ENCODE measurements at places on chromosomes 5 and 9.

DNA sequence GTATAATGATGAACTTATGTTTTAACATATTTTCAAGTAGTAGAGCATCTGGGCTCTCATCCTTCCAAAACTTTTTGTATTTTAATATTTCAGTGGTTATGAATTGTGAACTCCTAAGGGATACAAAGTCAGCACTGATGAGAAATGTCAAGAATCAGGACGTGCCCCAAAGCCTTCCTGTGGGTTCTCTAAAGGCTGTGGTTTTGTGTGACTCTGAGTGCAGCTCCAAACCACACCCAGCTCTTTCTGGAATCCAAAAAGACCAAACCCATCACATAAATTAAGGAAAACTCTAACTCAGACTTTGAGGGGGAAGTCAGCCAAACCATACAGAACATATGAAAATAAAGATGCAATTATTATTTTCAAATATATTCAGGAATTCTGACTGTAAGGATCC, 40.8 kb upstream of the SMU1 start:
- DNase-seq, result no peak

- no peak for DNase-seq
Observed at GRCh38 chr9:126027566-126027965, 280.4 kb downstream of the PBX3 start.

DNA sequence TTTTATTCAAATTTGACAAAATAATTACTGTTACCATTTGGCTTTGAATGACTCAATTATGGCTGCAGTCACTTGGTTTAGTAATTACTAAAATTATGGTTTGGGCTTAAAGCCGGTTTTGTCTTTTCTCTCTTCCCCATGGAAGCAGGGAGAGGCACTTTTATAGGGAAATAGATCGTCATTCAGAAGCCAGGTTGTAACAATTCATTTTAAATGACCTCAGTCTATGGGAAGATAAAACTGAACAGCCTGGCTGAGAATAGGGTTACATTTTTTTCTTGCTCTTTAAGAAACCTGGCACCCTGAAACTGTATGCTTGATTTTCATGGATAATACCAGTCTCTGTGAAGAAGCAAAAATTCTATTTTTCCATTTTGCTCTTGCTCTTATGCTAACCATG, 169.8 kb downstream of the SMC2 start:
- DNase-seq, result no peak

DNA sequence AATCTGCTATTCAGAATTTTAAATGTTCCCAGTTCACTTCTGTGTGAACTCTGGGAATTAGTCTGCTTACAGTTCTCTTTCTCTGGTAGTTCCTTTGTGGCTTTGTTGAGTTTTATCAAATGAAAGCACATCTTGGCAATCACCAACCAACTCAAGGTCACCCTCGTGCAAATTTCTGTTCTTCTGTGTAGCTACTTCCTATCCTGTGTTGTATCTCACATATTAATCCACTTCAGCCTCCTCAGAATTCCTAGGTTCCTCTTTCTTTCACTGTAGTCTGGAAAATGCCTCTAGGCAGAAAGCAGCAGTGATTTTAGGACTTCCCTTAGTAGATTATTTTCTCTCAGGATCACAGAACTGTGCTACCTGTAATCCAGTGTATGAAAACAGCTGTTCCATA, 100.3 kb downstream of the AUH start:
- no peak for DNase-seq

DNA sequence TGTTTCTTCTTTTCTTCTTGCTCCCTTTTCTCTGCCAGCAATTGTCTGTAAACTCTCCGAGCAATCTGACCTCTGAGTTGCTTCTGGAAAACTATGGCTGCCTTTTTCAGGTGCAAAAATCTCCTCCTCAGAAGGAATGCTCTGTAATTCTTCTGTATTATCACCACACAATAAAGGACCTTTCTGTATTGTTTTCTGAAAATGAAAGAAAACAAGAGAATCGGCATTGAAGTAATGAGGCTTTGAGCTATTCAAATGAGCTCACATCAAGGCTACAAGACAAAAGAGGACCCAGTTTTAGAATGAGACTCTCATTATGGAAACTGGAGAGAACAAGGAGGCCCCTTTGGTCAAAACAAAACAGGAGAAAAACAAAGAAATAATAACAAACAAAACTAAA, 86.2 kb upstream of the RETREG1 start:
- DNase-seq, result no peak

DNA sequence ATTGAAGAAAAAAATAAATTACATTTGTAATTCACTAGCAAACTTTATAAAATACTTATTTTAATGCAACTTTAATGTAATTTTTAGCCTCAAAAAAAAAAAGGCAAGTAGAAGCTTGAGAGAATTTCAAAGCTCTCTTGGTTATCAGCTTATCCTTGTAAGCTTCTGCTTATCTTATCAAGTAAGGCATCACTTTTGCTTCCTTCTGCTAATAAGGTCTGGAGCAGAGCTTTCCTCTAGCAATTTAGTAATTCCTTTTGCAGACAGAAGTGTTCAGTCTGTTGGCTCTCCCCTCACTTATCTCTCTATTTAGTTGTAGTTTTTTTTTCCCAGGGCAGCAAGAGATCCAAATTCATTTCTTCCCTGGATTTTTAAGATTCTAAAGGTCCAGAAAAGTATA, 525.0 kb downstream of the ISL1 start:
- no peak for DNase-seq

DNA sequence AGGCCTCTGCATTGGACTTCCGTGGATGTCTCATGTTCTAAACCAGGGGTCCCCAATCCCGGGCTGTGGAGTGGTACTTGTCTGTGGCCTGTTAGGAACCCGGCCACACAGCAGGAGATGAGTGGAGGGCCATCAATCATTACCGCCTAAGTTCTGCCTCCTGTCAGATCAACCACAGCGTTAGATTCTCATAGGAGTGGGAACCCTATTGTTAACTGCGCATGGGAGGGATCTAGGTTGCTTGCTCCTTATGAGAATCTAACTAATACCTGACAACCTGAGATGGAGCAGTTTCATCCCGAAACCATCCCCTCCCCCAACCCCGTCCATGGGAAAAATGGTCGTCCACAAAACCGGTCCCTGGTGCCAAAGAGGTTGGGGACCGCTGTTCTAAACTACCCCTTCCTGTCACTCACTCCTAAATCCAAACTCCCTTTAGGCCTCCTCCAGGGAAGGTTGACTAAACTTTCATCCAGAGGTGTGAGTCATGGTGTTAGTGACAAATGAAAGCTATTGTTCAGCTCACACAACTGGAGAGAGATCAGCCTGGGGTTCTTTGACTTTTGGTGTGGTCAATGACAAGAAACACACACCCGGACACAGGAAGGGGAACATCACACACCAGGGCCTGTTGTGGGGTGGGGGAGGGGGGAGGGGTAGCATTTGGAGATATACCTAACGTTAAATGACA, 9.5 kb downstream of the KCNV2 start:
- no peak for DNase-seq

- no peak for DNase-seq
Observed at GRCh38 chr5:127306647-127307046, 16.1 kb downstream of the MEGF10 start.

DNA sequence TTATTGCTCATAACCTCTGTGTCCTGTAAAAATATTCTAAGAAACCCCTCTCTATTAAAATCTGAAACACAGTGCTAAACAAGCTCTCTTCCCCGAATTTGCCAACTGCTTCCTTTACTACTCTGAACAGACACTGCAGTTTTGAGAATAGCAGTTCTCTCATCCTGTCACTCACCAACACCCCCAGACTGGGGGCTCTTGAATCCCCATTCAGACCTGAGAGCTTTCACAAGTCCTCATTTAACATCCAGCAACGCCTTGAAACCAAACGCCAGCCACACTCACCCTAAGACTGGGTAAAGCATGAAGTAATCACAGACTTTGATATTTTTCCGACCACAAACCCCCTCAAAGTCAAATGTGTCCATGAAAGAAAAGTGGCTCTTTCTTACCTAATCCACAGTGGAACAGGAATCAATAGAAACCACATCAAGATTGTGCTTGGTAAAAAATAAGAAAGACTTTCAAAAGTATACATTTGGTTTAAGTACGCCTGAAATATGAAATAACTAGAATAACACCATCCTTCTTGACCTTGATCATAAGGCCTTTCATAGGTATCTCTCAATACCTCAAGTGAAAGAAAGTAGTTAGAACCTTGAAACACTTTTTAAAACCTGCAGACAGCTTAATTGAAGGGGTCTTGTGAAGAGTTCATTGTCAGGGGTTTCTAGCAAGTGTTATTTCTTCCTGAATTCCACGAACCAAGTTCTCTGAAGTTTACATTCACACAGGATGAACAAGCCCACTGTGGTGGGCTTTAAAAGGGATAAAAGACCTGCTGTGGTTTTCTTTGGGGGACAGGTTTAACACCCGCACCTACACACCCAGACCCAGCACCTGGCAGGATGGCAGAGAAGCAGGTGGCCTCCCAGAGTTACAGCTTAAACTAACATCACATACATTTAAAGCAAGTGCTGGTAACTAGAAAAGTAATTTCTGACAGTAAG, 412.6 kb downstream of the MLLT3 start:
- DNase-seq, result no peak

DNA sequence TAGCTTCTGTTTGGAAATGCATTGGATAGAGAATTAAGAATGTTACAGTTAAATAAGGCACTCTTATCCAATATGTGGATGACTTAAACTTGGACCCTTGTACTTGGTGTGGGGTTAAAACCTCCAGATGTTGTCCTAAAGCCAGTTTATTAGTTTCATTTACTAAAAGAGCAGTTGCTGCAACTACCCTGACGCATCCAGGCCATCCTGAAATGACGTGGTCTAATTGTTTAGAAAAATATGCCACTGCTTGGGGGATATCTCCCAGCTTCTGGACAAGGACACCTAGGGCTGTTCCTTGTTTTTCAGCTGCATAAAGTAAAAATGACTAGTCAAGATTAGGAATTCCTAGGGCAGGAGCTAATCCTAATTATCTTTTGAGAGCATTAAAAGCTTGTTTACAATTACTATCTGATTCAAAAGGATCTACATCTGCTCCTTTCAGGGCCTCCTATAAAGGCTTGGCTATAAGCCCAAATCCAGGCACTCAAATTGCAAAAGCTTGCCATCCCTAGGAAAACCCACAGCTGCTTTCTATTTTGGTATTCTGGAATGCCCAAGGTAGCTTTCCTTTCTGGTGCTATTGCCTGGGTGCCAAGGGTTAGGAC, 45.7 kb upstream of the SLCO4C1 start:
- DNase-seq, result no peak
